NCI-H510A treated with DMSO at 0.1 percent for 48 hours (cell line): ENCODE measurements at places on chromosomes 11 and 22.
A peak's percentile ranks its signal among the peaks of the same experiment; 100 is the strongest.

DNA sequence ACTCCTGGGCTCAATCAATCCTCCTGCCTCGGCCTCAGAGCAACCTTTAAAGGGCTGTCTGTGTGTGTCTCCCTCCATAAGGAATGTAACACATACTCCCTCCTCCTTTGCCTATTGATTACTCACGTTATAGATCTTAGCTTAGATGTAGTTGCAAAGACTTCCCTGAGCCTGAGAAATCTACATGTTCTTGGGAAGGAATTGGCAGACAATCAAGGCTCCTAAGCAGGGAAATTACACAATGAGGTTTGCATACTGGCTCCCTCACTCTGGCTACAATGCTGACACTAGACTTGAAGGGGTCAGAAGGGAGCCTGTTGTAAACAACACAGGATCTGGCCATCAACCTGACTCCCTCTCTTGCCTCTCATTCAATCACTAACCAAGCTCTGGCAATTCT is 5.2 kb upstream of the OLFML1 start:
- no peak for DNase-seq

DNA sequence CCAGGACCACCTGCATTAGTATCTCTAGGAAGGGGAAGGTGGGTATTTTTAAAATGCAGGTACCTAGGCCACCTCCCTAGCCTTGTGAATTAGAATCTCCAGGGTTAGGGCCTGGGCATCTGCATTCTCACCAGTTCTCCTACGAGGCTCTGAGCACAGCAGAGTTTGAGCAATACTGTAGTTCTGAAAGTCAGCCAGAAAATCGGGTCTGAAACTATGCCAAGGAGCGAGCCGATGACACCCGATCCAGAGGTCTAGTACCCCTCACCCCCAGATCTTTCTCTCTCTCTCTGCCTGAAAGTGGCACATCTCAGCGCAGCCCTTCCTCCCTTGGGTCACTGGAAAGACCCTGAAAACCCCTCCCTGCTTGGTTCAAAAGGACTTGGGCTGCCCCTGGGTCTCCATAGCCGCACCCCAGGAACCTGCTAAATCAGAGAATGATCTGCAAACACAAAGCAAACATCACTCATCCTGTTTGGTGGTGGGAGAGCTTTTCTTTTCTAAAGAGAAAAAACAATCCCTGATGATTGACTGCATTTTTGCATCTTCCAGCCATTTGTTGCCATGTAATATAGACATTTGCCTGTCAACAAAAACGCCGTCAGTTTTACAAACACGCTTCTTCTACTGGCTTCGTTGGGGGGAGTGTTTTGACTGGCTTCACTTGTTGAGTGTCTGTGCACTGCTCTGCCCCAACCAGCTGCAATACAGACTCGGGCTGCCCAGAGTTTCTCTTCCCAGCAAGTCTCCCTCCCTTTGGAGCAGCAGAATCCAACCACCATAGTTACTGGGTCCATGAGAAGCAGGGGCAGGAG is 229.9 kb downstream of the MN1 start:
- DNase-seq = no peak

GRCh38 chr11:14384338-14384737 is 25.4 kb upstream of the RRAS2 start:
- no peak for DNase-seq

GRCh38 chr11:68498321-68498720 is 37.8 kb downstream of the PPP6R3 start:
- no peak for DNase-seq

DNA sequence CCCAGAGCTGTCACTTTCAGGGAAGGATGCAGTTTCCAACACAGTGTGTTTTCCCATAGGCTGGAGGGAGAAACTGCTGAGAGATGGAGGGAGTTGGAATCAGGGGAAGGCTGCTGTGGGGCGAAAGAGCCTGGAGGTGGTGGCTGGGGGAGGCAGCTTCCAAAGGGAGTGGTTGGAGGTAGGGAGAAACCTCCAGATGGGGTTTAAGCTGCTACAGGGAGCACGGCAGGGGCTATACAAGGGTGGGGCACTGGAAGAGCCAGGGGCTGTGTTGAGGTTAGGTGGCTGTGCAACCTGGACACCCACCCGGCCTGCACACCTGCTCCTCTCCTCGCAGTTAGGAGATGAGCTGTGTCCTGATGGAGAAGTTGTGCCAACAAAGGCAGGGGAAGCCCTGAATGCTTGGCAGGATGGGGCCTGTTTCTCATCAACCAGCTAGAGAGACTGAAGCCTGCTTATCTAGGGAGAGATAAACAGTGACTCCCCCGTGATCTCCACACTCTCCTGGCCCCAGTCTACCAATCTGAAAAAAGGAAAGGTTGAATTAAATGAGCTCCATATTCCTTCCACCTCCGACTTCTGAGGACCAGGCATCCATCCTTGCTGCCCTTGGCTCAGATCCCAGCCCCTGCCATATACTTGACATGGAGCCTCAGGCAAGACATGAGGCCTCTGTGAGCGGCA is 3.6 kb upstream of the SLCO2B1 start:
- DNase-seq = no peak

GRCh38 chr22:31229402-31230079 is 17.4 kb downstream of the LIMK2 start:
- DNase-seq = no peak

DNA sequence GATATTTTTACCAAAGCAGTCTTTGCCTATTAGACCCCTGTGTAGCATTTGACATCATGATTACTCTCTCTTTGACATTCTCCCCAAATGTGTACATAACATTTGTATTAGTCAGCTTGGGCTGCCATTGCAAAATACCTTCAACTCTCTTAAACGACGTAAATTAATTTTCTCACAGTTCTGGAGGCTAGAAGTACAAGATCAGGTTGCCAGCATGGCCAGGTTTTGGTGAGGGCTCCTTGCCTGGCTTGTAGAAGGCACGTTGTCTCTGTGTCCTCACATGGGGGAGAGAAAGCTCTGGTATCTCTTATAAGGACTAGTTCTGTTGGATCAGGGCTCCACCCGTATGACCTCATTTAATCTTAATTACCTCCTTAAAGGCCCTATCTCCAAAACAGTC is 12.3 kb upstream of the DLAT start:
- DNase-seq = no peak

GRCh38 chr11:117725048-117725734 is 71.8 kb downstream of the DSCAML1 start:
- peak; percentile 76 for DNase-seq

DNA sequence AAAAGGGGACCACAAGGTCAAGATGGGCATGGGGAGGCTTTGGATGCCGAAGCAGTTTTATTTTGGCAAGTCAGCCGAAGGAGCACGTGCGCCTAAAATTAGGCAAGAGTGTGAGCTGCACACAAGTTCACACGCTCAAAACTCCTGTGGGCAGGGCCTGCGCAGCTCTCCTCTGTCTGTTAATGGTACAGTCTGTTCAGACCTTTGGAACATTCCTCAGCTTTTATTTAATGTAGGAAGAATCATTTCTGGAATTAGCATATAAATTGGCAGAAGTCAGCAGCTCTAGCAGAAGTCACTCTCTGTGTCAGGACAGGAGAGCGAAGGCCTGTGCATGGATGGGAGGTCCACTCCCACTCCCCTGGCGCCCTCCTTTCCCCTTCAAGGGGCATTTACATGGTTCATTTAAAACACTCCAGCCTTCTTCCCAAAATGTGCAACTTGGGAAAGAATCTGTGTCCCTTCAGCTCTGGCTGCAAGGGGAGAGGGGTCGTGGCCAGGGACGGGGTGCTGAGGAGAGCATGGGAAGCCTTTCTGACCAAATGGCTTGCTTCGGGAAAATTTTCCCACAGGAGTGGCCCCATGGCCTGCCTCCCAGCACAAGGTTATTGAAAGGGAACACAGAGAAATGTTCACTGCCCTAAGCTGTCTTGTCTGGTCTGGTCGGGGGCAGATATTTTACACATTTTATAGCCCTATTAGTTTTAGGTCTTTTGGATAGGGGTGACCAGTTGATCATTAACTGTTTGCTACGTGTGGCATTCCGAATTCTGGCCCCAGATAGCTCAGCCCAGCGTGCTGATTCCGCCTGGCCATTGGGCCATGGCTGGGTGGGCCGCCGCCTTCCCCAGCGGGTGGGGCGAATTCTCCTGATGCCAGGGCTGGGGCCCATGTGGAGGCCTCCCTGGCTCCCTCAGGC is 43.9 kb upstream of the SMIM38 start:
- DNase-seq = no peak

DNA sequence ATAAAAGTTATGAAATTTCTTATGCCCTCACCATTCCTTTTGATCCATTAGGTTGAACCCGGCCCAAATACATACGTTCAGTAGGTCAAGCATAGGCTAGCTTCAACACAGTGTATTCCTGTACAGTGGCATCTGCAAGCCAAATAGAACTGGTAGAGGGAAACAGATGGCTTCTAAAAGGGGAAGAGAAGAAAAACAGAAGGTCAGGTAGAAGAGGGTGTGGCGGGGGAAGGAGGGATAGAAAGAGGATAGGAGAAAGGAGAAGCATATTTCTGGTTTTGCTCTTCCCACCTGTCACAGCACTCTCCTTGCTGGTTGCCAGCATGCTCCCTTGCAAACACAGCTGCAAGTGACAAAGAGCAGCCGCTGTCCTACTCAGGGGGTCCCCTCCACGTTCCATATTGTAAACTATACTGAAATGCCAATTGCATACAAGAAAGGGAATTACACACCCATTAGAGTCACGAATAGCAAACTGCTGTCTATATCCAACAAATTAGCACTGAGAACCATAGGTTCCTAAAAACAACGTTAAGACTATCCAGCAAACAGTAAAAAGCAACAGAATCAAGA is 71.8 kb downstream of the PHF21A start:
- DNase-seq = no peak

GRCh38 chr22:32850591-32851517 is 49.3 kb downstream of the TIMP3 start:
- DNase-seq = no peak

DNA sequence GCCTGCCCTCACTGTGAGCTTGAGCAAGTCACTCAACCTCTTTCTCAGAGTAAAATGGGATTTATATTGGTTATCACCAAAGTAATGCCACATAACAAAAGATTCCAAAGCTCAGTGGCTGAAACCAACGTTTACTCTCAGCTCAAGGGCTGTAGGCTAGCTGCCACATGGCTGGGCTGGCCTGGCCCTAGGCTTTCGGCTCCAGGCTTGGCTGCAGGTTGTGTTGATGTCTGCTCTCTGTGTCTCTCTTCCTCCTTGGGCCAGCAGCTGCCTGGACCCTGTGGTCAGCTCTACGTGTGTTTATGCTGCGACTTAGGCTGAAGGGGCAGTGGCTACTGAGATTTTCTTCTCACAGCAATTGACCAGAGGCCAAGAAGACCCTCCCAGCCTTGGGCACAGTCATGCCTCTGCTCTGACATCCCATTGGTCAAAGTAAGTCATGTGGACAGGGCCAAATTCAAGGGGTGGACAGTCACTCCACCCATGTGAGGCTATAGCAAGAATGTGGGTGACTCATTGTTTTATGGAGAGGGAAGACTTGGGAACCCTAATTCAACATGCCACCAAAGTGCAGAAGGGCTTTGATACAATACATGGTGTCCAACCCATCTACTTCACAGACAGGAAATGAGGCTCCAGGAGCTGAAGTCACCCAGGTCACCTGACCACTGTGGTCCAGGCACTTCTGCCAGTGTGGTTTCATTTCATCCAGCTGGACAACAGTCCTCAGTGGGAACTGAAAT is 90.6 kb downstream of the TSPAN18 start:
- DNase-seq = no peak

GRCh38 chr11:130369713-130370112 is 55.0 kb upstream of the ZBTB44 start:
- DNase-seq = no peak

GRCh38 chr22:32623943-32624342 is 149.3 kb downstream of the FBXO7 start:
- DNase-seq = no peak

- DNase-seq = no peak
Observed at GRCh38 chr11:114359342-114359741, 41.0 kb downstream of the C11orf71 start.

- peak; percentile 57 for DNase-seq
Observed at GRCh38 chr11:78784321-78785061, 209.8 kb upstream of the NARS2 start.

GRCh38 chr11:2709429-2709828 is 9.6 kb upstream of the KCNQ1OT1 start:
- no peak for DNase-seq

GRCh38 chr11:111652184-111652583 is 49.9 kb downstream of the SIK2 start:
- no peak for DNase-seq

DNA sequence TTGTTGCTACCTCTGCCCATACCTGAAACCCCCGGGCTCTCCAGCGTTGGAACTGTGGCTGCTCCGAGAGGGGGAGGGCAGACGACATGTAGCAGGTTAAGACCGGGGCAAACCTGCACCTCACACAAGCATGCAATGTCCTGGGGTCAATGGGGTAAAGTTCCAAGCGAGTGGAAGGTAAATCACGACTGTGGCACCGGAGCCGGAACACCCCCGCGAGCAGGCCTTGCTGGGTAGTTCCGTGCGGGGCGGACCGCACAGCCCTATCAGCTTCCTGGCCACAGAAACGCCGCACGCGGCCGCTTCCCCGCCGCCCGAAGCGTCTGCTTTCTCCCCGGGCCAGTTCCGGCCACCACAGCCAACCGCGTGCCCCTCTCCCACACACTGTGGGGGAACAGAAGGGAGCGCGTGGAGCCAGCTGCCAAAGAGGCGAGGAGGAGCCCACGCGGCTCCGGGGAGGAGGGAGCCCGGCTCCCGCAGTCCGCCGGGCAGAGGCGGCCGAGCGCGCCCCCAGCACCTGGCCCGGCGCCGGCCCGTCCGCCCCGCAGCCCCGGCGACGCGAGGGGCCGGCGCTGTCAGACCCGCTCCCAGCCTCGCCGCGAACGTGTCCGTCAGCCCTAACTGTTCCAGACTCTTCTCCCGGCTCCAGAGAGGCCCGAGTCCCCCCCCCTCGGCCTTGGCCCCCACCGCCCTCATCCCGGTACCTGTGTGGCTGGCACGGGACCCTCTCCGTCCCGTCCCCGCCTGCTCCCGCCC is 1.6 kb downstream of the SPTBN2 start:
- peak; percentile 22 for DNase-seq

DNA sequence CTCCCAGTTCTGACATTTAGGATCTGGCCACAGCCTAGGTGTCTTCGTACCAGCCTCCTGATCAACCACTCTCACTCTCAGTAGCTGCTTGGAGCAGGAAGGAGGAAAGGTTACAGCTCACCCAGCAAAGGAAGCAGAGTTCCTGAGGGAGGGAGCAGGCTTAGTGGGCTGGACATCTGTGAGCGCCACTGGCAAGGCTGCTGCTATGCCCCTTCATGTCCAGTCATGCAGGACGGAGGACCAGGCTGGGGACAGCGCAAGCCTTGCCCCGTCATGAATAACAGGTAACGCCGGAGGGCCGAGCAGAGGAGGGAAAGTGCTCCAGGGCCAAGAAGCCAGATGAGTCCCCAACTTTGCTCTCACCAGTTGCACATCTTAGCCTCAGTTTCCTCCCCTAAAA is 25.8 kb downstream of the TPST2 start:
- DNase-seq = no peak

- DNase-seq = no peak
Observed at GRCh38 chr22:28766628-28767027, 5.9 kb upstream of the CCDC117 start.

GRCh38 chr22:43227239-43227630 is 40.3 kb upstream of the TTLL12 start:
- DNase-seq = no peak
